ENCODE measurements at places on chromosomes 4 and X.

DNA sequence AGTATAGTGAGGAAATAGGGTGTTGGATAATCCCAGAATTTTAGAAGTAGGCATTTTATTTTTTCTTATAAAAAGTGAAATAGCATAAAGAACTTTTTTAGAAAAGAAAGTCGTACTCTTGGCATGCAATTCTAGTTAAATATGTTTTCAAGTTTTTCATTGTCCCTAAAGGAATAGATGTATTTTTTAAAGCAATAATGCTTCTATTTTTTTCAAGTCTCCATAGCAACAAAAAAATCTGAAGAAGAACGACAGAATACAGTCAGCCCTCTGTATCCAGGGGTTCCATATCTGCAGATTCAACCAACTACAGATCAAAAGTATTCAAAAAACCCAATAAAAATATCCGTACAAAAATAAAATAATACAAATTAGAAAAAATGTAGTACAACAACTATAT is 538.2 kb downstream of the GLUD2 start:
- DNase-seq, result no peak

DNA sequence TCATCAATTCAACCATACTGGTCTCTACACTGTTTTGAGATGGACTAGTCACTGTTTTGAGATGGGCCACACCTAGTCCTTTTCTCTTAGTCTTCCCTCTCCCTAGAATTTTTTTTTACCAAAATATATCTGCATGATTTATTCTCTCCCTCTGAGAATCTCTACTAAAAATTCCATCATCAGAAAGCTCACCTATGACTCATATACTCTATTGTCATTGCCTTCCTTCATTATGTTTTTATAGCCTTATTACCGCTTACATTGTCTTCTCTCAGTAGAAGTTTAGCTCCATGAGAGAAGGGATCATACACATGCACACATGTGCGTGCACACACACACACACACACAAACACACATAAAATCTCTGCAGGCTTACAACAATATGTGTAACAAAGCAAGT is 303.6 kb downstream of the PCDH10 start:
- DNase-seq, result no peak

- DNase-seq, result peak; percentile 100
Measured at GRCh38 chr4:174135936-174136406, 147.5 kb downstream of the FBXO8 start.

DNA sequence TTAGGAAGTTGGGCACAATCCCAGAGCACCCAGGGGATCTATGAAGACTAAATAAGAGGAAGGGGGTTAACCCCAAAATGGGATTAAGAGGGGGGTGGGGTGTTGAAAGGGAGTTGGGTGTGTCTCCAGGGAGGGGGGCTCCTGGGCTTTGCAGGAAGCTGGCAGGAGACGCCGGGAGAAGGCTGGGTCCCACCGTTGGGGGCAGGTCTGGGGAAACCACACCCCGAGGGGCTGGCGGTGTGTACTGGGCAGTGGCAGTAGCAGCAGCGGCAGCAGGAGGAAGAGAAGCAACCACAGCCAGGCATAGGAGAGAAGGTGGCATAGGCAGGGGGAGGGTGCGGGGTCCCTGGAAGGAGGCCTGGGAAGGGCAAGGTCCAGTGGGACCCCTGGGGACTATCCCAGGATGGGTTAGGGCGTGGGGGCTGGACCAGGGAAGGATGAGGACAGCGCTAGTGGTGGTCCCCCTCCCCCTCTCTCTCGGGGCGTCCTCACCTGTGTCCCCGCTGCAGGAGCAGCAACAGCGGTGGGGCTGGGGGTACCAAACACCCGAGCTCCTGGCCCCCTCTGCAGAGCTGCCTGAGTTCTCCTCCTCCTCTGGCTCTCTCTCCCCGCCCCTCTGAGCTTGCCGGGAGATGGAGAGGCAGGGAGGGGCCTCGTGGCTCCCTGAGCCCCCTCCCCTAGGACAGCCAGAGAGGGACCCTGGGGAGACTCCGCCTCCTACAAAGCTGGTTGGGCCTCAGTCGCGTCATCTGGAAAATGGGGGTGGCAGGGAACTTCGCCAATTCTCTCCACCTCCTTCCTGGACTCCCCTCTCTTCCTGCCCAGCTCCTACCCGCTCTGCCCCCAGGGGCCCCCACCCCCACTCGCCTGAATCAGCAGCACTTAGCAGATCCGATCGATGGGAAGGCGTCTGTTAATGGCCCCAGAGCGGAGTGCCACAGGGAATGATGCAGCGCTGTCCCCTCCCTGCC is at the start of gene KCND1:
Gene KCND1, minus strand, starts transcription at position 596 of the 971 bp plus-strand sequence. CDS start 1,573 bp downstream, outside the sequence.
- peak; percentile 55 for DNase-seq

GRCh38 chr4:14234307-14234706 is 606.8 kb upstream of the BOD1L1 start:
- DNase-seq, result no peak

DNA sequence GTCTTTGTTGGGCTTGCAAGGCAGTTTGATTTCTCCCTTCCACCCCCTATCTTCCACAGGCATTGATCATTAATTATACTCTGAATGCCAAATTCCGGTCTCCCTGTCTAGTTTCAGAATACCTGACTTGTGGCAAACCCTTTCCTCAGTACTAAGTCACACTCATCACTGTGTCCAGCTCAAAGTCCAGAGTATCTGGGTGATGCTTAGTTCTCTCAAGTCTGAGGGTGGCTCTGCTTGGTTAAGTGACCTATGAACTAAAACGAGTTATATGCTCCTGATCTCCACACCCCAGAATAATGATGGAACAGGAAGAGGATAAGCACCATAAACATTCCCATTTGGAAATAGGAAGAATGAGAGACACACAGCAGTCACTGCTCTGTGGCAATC is 6.5 kb downstream of the SMIM9 start:
- no peak for DNase-seq

DNA sequence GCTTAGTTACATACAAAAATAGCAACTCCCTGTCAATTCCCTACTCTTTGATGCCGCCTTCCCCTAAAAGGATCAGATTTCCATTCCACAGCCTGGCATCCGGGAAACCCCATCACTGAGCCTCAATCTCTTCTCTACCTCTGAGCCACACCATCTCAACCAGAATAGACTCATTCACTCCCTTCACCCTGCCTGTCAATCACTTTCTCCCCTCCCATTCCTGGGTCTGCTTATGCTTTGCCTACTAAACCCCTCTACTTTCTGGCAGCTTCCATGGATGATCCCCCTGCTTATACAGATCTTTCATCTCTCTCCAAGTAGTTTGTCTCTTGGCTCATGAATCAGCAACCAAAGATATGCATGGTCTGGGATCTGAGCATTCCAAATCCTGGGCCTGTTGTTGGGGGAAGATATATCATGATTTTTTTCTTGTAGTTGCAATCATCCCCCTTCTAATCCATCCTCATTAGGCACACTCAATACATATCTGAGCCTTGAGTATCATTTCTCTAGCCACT is 2.6 kb downstream of the AMER1 start:
- DNase-seq, result no peak

DNA sequence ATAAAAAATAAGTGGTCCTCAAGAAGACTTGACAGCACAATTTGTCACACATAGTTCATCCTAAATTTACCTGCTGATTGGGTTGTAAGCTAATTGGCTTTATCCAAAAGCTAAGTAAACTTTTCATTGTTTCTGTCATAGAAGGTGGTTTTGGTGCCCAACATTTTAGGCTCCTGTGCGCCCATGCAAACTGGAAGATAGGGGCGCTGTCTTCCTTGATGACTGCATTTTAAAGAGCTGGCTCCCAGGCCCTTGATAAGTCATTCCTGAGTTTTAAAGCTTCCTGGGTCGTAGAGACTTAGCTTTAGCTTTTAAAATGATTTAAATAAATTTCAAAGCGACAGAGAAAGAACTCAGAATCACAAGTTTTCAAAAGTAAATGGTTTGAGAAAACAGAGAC is 625.4 kb upstream of the GALNT7 start:
- DNase-seq, result no peak

GRCh38 chrX:97446298-97446882 is 562.7 kb downstream of the RPA4 start:
- DNase-seq, result no peak

DNA sequence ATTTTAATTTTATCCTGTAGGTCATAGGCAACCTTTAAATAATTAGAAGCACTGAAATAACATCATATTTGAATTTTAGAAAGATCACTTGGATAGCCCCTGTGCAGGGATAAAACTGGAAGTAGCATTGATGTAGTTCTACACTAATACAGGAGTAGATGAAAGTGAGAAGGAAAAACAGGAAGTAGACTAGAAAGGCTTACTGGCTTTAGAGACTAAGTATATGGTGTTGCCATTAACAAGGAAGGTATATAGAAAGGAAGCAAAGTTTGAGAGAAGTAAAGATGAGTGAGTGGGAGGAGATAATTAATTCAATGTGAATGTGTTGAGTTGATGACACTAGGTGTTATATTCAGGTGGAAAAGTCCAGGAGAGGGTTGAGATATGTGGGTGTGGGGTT is 73.1 kb upstream of the EPGN start:
- DNase-seq, result no peak

DNA sequence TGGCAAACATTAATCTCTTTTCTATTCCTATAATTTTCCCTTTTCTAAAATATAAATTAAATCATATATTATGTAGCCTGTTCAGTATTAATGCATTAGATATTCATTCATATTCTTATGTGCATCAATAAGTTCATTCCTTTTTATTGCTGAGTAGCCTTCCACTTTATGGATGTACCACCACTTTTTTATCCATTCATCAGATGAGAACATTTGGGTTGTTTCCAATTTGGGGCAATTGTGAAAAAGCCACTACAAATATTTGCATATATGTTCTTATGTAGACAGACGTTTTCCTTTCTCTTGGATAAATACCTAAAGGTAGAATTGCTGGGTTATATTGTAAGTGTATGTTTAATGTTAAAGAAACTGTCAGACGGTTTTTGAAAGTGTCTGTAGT is 79.4 kb upstream of the MAPK10 start:
- DNase-seq, result no peak

- DNase-seq, result no peak
Measured at GRCh38 chrX:29627833-29628232, 587.5 kb upstream of the MAGEB2 start.

GRCh38 chrX:106933538-106933961 is 13.3 kb downstream of the CLDN2 start:
- no peak for DNase-seq

GRCh38 chr4:157072002-157072401 is 3.9 kb upstream of the GLRB start:
- no peak for DNase-seq

- DNase-seq, result peak; percentile 34
Measured at GRCh38 chr4:185210102-185210981, 944 bp downstream of the SNX25 start.

DNA sequence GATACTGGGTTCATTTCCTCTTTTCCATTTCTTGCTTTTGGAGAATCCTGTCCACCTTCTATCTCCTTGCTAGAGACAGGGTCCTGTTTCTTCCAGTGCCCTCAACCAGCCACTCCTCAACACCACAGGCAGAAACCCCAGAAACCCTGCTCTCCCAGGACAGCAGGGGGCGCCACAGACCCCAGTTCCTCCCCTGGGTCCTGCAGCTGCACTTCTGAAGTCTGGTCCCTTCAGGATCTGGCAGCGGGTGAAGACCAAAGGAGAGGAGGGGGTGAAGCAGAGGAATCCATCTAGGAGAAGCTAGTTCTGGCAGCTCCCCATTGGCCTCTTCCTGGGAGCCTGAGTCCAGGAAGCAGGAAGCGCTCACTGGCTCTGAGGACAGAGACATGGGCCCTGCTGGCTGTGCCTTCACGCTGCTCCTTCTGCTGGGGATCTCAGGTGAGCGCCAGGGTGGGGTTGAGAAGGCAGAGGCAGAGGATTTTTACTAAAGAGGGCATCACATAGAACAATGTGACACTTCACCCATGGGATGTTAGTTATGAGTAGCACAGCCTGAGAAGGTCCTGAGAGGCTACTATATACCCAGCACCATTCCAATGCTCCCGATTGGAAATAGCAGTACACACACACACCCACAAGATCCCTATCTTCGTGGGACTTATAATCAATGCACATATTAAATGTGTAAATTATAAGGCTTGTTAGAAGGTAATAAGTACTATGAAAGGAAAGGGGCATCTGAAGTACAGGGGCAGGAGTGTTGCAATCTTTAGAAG is at the start of gene PRSS48:
Gene PRSS48, plus strand, starts transcription at position 375 of the 776 bp plus-strand sequence. Its CDS starts 12 bp downstream, at position 387.
- peak; percentile 42 for DNase-seq

DNA sequence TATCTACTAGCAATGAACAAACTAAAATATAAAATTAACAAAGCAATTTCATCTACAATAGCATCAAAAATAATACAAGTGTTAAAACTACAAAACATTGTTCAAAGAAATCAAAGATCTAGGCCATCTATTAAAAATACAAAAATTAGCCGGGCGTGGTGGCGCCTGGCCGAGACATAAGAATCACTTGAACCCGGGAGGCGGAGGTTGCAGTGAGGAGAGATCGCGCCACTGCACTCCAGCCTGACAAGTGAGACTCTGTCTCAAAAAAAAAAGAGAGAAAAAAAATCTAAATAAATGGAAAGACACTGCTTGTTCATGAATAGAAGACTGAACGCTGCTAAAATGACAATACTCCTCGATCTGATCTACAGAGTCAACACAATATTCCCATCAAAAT is 139.2 kb downstream of the RBM47 start:
- no peak for DNase-seq

DNA sequence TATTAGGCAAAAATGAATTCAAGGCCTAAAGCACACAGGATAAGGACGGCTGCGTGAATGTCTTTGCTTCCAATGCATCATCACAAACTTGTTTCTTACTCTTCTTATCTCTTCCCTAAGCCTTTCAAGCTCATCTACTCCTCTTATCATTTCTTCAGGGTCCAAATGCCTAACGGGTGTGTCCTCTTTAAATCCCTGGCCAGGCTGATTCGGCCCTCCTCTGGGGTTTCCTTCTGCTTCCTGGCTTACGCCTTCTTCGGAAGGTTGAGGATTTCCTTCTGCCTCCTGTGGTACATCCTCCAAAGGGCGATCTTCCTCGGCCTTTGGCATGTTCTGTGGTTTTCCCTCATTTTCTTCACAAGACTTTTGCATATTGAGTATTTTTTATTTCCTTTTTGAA is 1.3 kb downstream of the TCEAL8 start:
- DNase-seq, result no peak

DNA sequence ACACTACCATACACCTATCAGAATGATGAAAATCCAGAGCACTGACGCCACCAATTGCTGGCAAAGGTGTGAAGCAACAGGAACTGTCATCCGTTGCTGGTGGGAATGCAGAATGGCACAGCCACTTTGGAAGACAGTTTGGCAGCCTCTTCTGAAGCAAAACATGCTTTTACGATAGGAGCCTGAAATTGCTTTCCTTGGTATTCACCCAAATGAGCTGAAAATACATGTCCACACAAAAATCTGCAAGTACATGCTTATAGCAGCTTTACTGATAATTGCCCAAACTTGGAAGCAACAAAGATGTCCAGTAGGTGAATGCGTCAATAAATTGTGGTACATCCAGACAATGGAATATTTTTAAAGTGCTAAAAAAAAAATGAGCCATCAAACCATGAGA is 322.8 kb upstream of the FAT1 start:
- no peak for DNase-seq

GRCh38 chr4:95674521-95674981 is 125.8 kb upstream of the UNC5C start:
- DNase-seq, result peak; percentile 85

DNA sequence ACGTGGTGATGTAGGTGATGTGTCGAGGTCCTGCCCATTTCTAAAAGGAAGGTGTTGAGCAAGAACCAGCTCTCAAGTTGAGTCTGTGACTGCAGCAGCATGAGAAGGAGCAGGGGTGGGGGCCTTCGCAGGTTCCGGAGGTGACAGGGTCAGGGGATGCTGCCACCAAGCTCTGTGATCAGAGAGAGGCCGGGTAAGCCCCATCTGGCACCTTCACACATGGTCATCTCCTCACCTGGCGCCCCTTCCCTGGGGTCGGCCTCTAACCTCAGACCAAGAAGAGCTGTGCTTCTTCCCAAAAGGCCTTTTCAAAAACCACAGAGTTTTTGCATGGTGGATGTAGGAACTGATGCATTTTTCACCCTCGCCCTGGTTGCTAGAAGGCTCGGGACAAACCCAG is 137.6 kb downstream of the CPZ start:
- no peak for DNase-seq

Measured in SK-N-DZ (cell line).